NCI-H1930 (cell line): ENCODE measurements at places on chromosomes 13 and 19.

- DNase-seq: no peak
Observed at GRCh38 chr13:48255954-48256353, 22.9 kb downstream of the ITM2B start.

GRCh38 chr19:18507727-18508440 is 14.0 kb downstream of the ELL start:
- DNase-seq: no peak

GRCh38 chr19:7505682-7506384 is 10.1 kb upstream of the ZNF358 start:
- no peak for DNase-seq

- no peak for DNase-seq
Observed at GRCh38 chr13:46801858-46802257, 4.9 kb upstream of the ESD start.

- no peak for DNase-seq
Observed at GRCh38 chr19:29872224-29872731, 60.5 kb downstream of the CCNE1 start.

DNA sequence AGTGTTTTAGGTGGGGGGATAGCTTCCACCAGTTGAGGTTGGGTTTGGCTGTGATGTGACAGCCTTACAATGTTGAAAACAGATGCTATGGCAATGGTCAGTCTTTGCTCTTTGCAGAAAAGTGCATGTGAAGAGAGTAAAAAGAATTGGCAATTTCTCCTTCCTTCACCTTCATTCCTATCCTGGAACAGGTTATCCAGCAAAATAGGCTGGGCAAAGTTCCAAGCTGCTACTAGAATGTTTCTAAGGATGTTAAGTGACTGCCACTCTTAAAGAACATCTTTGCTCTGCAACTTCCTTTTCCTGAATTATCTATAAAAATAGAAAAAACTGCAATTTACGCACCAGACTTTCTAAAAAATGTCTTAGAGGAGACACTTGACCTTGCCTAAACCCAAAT is 50.1 kb upstream of the MYCBP2 start:
- no peak for DNase-seq

- DNase-seq: no peak
Observed at GRCh38 chr13:48009284-48009683, 8.2 kb upstream of the SUCLA2 start.

GRCh38 chr13:75312884-75313520 is 169.0 kb downstream of the TBC1D4 start:
- DNase-seq: no peak

- DNase-seq: no peak
Observed at GRCh38 chr19:19539698-19540063, 1.6 kb downstream of the CILP2 start.

DNA sequence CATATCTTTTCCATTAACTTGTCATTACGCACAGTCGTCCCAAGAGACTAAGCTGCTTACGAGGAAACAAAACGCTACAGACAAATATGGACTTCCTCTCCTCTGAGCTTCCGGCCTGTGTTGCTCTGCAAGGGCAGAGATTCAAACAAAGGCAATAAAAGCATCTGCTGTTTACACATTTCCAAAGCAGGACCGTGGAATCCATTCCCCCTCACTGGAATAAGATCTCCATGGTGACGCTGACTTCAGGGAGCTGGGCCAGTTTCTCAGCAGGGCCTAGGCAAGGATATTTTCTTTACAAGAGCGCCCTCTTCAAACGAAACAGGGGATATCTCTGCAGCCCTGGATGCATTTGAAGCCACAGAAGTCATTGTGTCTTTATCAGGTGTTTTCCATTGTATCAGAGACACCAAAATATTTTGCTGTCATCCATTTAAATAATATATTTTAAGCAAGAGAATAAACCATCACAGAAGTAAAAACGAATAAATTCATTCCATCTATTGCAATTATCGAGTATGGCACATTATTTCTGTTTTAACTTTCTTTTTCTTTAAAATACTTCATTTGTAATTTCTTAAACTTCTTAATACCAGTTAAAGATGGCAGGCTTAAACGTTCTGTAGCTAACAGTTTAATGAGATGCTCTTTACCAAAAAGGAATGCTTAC is 177.5 kb downstream of the DCLK1 start:
- DNase-seq: peak; percentile 81

- DNase-seq: peak; percentile 58
Observed at GRCh38 chr13:48975101-48975855, 434 bp upstream of the FNDC3A start.

GRCh38 chr19:53864308-53864836 is 3.3 kb upstream of the MYADM start:
- no peak for DNase-seq

- no peak for DNase-seq
Observed at GRCh38 chr13:48555441-48555840, 22.6 kb upstream of the RCBTB2 start.

GRCh38 chr13:41179593-41180250 is 14.6 kb downstream of the KBTBD7 start:
- DNase-seq: no peak

- DNase-seq: no peak
Observed at GRCh38 chr13:51590971-51591627, 6.8 kb downstream of the WDFY2 start.

- DNase-seq: no peak
Observed at GRCh38 chr13:33034882-33035520, 18.8 kb downstream of the KL start.

- no peak for DNase-seq
Observed at GRCh38 chr13:113598081-113598410, 13.5 kb downstream of the TFDP1 start.

GRCh38 chr19:56619121-56619520 is 23.8 kb upstream of the SMIM17 start:
- no peak for DNase-seq

- DNase-seq: no peak
Observed at GRCh38 chr19:2426611-2427428, 566 bp downstream of the TIMM13 start.

DNA sequence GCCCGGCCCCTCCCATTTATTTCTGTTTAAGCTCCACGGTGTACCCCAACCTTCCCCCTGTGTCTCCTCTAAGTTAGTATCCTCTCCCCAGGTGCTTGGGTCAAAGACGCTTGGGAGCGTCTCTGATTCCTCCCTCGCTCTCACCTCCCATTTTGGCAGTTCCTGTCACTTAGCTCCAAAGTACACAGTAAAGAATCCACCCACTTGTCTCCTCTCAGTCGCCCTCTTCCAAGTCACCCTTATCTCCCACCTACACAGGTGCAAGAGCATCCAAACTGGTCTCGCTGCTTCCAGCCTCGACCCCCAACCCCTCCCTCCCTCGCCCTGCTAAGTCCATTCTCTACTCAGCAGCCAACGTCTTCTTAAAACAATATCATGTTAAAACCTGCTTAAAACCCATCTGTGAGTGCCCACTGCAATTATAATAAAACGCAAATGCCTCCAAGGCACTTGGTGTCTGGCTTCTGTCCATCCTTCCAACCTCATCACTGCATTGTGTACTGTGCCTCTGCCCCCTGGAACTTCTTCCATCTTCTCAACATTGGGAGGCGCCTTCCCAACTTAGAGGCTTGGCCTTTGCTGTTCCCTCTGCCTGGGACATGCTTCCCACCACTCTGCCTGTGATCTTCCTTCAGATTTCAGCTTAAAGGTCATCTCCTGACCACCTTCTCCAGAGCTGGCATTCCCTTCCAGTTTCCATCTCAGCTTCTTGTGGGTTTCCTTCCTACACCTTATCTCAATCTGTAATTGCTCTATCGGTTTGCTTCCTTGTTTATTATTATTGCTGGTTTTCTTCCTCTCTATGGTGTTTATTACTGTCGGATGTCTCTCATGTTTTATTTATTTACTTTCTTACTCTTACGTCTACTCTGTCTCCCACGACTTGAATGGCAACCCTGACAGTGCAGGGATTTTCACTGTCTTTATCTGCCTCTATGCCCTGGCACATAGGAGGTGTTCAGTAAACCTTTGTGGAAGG is 9.5 kb upstream of the KLK14 start:
- no peak for DNase-seq

DNA sequence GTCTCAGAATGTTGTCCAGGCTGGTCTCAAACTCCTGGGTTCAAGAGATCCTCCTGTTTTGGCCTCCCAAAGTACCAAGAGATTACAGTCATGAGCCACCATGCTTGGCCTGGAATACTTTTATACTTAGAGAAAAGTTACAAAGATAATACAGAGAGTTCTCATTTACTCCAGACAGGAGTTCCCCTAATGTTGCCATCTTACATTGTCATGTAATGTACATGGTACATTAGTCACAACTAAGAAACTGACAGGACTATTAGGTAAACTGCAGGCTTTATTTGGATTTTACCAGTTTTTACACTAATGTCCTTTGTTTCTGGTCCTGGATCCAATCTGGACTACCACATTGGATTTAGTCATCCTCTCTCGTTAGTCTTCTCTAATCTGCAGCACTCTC is 2.3 kb upstream of the C19orf84 start:
- no peak for DNase-seq

DNA sequence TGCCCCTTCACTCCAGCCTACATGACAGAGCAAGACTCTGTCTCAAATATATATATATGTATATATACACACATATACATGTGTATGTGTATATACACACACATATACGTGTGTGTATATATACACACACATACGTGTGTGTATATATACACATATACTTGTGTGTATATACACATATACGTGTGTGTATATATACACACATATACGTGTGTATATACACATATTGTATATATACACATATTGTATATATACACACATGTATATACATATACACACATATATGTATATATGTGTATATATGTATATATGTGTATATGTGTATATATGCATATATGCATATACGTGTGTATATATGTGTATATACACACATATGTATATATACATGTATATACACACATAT is 173.3 kb downstream of the GPC5 start:
- DNase-seq: no peak

- no peak for DNase-seq
Observed at GRCh38 chr19:18777301-18778075, 13.6 kb downstream of the COMP start.

GRCh38 chr13:113364311-113364889 is 470 bp upstream of the GRTP1 start:
- DNase-seq: peak; percentile 66
